ENCODE measurements at places on chromosomes 7 and 10.

GRCh38 chr10:28881171-28881882, 204.0 kb downstream of the BAMBI start:
- no peak for DNase-seq

GRCh38 chr7:5470167-5470532, 46.5 kb upstream of the TNRC18 start:
- DNase-seq = no peak

- DNase-seq = peak; percentile 67
Measured at GRCh38 chr10:10320956-10321355, 696.7 kb upstream of the CELF2 start.

- no peak for DNase-seq
Measured at GRCh38 chr7:79615466-79615865, 162.0 kb upstream of the MAGI2 start.

DNA sequence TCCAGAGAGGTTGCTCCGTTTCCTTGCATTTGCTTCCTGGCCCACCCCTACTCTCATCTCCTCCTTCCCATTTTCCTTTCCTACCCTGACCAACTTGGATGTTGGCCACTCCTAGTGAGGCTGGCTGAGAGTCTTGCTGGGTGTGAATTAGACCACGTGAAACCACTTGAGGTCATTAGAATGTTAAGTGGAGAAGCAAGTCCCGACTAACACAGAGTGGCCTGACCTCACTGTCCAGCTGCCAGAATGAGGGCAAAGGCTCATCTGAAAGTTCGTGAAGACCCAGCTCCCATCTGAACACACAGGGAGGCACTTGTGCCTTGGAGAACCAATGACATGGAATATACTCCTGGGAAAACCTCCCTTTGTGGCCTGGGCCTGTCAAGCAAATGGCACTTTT, 80.8 kb downstream of the WDR11 start:
- no peak for DNase-seq

GRCh38 chr10:127872011-127872761, 20.6 kb downstream of the CLRN3 start:
- DNase-seq = no peak

DNA sequence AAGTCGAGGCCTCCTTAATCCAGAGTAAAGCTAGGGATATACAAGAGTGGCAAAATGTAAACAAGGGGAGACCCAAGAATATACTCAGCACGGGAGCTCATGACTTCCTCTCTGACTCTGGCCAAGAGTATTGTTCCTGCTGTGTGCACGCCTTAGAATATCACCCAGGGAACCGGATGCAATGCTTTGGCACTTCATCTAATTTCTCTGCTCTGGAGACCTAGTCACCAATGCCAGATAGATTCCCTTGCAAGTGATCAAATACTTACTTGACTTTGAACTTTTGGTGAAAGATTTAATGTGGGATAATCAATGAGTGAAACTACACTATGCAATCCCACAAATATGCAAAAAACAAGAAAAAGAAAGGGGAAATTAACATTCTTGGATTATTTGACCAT, 695.5 kb downstream of the INHBA start:
- DNase-seq = no peak

DNA sequence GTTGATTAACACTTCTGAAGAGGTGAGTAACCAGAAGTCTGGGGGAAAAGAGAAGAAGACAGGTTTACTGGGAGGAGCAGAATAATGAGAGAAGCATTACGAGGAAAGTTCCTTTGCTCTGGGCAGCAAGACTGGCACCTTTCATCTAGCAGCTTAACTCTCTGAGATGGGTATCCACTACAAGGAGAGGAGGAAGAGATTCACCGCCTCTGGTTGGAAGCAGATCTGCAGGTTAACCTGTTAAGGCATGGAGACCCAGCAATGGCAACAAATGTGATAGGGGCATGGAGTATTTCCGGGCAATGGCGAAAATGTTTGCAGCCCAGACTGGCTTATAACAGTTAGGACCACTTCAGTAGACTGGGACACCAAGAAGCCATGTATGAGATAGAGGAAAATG, 162.2 kb downstream of the TFEC start:
- DNase-seq = no peak

DNA sequence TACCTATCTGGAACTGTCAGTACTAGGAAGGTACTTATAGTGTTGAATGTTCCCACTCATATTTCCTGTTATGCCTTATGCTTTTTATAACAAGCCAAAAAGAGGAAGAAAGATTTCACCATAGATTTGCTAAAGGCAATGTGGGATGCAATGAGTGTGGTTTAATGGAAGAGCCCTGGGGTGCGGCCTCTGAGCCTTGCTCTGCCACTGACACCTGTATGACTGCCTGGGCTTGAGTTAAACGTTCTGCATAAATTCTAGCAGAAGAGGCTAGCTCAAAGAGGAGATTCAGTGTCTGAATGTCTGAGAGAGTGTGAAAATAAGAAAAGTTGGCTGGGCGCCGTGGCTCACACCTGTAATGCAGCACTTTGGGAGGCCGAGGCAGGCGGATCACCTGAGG, 143.8 kb downstream of the TPST1 start:
- no peak for DNase-seq

- no peak for DNase-seq
Measured at GRCh38 chr7:111108000-111108399, 17.1 kb downstream of the LRRN3 start.

- DNase-seq = no peak
Measured at GRCh38 chr7:55082228-55082603, 63.4 kb downstream of the EGFR start.

GRCh38 chr7:22698767-22699166, 28.2 kb upstream of the IL6 start:
- DNase-seq = no peak

DNA sequence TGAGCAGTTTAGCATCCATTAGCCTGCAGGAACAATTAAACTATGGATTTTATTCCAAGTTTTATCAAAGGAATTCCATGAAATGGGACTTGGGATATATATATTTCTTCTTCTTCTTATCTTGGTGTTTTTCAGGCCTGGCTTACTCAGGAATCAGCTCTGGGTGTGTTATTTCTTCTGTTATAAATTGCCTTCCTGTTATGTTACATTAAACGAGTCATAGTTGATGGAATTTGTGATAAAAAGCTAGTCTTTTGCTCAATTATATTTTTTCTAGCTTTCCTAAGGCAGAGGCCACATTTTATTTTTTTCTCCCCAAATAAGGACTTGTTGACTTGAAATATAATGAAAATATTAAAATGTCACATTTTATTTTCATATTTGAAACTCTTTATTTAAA, 141.3 kb downstream of the EPC1 start:
- DNase-seq = no peak

- DNase-seq = no peak
Measured at GRCh38 chr7:151113344-151114150, 27.3 kb downstream of the AGAP3 start.

- no peak for DNase-seq
Measured at GRCh38 chr10:77529050-77529576, 108.5 kb downstream of the KCNMA1 start.

DNA sequence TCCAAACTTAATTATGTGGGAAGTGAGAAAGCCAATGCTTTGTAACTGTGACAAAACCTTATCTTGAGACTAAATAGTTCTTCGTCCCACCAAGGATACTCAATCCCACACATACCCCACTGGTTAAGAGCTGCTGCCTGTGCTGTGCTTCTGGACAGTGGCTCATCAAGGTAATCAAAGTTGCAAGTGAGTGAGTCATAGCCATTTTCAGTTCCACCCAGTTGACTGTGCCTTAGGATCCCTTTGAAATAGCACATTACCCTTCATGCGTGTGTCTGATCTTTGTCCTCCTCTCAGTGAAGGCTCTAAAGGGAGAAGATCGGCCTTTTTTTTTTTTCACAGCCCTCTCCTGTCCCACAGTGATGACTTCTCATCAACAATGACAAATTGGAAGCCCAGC, 706.0 kb upstream of the AUTS2 start:
- no peak for DNase-seq

GRCh38 chr10:49834976-49835375, 72.9 kb upstream of the OGDHL start:
- no peak for DNase-seq

- no peak for DNase-seq
Measured at GRCh38 chr10:29239569-29240472, 49.0 kb upstream of the LYZL1 start.

GRCh38 chr10:118804262-118804773, 49.5 kb upstream of the CACUL1 start:
- DNase-seq = no peak

- no peak for DNase-seq
Measured at GRCh38 chr7:34070511-34071323, 165.4 kb downstream of the BMPER start.

DNA sequence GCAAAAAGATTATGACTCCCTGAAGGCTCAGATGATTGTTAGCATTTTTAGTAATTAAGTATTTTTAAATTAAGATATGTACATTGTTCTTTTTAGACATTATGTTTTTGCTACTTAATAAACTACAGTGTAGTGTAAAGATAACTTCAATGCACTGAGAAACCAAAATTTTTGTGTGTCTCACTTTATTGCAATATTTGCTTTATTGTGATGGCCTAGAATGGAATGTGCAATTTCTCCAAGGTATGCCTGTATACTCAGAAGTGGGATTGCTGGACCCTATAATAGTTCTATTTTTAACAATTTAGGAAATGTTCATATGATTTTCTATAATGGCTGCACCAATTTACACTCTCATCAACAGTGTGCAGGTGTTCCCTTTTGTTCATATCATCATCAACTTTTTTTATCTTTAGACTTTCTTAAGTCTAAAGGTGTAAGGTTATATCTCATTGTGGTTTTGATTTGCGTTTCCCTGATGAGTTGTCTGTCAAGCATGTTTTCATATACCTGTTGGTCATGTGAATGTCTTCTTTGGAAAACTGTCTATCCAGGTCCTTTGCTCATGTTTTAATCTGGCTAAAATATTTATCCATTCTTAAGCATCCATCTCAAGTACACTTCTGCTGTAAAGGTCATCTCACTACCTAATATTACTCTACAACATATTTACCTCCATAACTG, 1323.5 kb upstream of the LRRTM3 start:
- DNase-seq = no peak

GRCh38 chr10:132233501-132234085, 46.8 kb downstream of the DPYSL4 start:
- no peak for DNase-seq

DNA sequence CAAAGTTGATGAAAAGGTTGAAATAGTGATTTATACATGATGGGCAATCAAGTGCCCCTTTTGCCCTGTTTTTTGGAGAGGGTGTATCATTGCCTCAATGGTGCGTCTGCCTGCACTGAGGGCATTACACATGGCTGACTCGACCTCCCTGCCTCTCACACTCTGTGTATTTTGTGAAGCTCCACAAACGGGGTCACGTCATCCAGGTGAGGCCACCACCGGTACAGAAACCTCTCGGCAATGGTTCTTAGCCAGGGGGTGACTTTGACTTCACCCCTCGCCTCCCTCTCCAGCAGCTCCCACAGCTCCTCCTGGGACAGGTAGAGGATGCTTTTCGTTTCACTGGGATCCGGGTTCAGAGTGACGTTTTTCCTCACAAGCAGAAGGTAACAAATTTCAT, 6.3 kb downstream of the IDI2 start:
- DNase-seq = no peak

GRCh38 chr10:101897633-101898032, 54.0 kb upstream of the KCNIP2 start:
- DNase-seq = no peak

GRCh38 chr7:135910393-135911036, 66.6 kb downstream of the MTPN start:
- no peak for DNase-seq

- DNase-seq = no peak
Measured at GRCh38 chr7:16563281-16564022, 36.8 kb downstream of the LRRC72 start.

GRCh38 chr7:42750172-42750571, 161.7 kb downstream of the C7orf25 start:
- DNase-seq = no peak

GRCh38 chr7:118938845-118939244, 714.3 kb downstream of the ANKRD7 start:
- DNase-seq = no peak

GRCh38 chr10:97571622-97572021, 957 bp upstream of the ANKRD2 start:
- DNase-seq = no peak

DNA sequence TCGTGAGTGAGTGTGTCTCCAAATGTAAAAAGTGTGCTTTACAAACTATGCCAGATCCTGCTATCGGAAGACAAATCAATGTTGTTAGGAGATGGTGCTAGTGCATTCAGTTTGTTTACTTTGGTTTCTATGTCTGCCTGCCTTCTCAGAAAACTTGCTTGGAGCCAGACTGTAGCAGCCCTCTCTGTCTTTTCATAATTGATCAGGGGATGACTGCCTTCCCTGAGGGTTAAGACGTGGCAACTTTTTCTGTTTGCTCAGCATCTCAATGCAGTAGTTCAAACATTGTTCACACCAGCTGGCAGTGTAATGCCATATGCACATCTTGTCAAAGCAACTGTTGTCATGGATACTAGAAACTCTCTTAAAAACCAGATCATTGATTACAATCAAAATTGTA, 118.5 kb downstream of the FOXP2 start:
- peak; percentile 4 for DNase-seq

DNA sequence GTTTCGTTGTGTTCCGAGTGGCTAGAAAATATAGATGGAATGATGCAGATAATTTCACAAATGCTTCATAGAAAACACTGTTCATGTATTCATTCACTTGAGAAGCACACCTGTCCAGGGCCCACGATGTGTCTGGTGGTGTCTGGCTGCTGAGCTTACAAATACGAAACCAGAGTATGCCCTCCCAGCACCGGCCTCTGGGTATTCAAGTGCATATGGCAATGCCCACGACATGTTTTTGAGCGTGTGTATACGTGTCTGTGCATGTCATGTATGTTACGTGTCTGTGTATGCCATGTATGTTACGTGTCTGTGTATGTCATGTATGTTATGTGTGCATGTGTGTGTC, 37.9 kb downstream of the IL2RA start:
- no peak for DNase-seq

DNA sequence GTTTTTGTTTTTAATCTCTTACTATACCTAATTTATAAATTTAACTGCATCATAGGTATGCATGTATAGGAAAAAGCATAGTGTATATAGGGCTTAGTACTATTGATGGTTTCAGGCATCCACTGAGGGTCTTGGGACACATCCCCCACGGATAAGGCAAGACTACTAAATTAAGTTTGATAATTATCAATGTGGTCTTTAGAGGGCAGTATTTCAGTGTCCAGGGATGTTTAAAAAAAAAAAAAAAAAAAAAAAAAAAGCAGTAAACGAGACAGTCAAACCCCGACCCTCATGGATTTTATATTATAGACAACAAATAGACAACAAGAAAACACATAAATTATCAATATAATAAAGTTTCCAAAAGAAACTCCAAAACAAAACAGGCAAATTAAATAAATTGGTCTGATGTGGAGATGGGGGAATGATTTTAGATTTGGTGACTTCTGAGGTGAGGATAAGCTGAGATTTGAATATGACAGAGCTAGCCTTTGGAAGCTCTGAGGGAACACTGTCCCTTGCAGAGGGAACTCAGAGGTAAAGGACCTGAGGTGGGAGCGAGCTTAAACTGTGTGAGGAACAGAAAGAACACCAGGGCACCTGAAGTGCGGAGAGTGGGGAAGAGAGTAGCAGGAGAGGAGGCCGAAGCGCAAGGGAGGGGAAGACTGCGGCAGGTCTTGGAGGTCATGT, 14.8 kb downstream of the ACSM6 start:
- DNase-seq = no peak

- no peak for DNase-seq
Measured at GRCh38 chr10:29530112-29530976, 104.4 kb downstream of the SVIL start.
